ENCODE measurements at places on chromosomes 2 and 18.

DNA sequence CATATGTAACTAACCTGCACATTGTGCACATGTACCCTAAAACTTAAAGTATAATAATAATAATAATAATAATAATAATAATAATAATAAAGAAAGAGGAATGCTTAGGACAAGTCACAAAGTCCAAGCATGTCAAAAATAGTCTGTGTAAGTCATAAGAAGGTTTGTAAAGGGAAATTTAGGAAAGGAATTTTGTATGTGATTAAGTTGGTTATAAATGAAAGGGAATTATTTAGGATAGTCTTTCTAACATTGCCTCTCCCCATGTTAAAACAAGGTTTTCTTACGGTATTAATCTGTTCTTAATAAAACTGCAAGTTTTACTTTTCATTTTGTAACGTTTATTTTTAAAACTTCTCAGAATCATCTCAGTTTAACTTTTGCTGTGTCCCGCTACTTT lies 62.8 kb downstream of the SESTD1 start:
- no peak for DNase-seq

- no peak for DNase-seq
These were observed 93.6 kb downstream of the SH3BP4 start for GRCh38 chr2:235045336-235045972.

GRCh38 chr2:42138163-42139015 lies 30.8 kb upstream of the EML4 start:
- no peak for DNase-seq

- no peak for DNase-seq
These were observed 711.4 kb upstream of the ACVR2A start for GRCh38 chr2:147133286-147133908.

DNA sequence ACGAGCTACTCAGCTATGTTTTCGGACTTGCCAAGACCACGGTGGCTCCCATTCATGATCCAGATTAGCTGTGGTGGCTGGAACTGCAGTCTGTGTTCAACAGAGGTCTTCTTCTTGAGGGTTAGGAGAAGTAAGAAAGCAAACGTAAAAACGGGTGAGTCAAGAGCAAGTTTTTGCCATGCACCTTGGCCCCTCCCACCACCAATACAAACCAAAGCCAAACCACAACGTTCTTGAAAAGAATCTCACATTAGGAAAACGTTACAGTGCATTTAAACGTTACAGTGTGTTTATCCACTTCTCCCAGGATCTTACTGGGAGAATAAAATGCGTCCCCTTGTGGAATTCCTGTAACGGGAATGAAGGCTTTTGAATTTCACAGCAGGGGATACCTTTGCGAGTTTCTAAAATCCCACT lies 725 bp downstream of the FBXO48 start:
- DNase-seq, result peak; percentile 58

- no peak for DNase-seq
These were observed 92.0 kb downstream of the NDUFA10 start for GRCh38 chr2:239932881-239933735.

- DNase-seq, result no peak
These were observed 80.9 kb downstream of the ZEB2 start for GRCh38 chr2:144438801-144439631.

DNA sequence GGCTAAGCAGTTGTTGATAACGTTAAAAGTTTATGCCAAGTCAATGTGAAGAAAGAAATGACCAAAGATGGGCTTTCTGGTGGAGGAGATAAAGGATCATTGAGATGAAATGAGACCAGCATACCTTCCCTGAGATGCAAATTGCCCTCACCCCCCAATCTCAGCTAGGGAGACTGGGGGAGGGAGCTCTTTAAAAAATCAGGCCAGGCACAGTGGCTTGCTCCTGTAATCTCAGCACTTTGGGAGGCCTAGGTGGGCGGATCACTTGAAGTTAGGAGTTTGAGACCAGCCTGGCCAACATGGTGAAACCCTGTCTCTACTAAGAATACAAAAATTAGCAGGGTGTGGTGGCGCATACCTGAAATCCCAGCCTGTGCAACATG lies 30.9 kb upstream of the KCMF1 start:
- DNase-seq, result no peak

- DNase-seq, result no peak
These were observed 1.8 kb upstream of the FAP start for GRCh38 chr2:162245061-162245460.

GRCh38 chr2:202088777-202089176 lies 15.7 kb downstream of the KIAA2012 start:
- no peak for DNase-seq

- no peak for DNase-seq
These were observed 16.5 kb upstream of the PSD4 start for GRCh38 chr2:113157118-113157896.

DNA sequence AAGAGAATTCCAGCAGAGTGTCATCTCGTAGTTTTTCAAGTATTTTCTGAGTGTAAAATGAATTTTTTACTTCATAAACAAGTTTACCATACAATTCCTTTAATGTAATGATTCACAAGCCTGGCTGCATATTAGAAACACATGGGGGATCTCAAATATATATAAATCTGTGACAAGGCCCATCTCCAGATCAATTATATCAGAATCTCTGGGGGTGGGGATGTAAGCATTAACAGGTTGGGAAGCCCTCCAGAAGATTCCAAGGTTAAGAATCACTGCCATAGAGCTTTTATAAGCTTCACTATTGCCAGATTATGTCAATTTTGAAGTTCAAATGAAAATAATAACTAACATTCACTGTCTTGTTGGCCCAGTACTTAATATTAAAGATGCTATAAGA lies 111.2 kb downstream of the BAZ2B start:
- no peak for DNase-seq

GRCh38 chr2:56338232-56338631 lies 154.4 kb downstream of the CCDC85A start:
- no peak for DNase-seq

GRCh38 chr2:49004036-49004626 lies 150.2 kb downstream of the FSHR start:
- DNase-seq, result no peak

- DNase-seq, result no peak
These were observed 12.8 kb upstream of the KIAA2012 start for GRCh38 chr2:202060218-202060617.

DNA sequence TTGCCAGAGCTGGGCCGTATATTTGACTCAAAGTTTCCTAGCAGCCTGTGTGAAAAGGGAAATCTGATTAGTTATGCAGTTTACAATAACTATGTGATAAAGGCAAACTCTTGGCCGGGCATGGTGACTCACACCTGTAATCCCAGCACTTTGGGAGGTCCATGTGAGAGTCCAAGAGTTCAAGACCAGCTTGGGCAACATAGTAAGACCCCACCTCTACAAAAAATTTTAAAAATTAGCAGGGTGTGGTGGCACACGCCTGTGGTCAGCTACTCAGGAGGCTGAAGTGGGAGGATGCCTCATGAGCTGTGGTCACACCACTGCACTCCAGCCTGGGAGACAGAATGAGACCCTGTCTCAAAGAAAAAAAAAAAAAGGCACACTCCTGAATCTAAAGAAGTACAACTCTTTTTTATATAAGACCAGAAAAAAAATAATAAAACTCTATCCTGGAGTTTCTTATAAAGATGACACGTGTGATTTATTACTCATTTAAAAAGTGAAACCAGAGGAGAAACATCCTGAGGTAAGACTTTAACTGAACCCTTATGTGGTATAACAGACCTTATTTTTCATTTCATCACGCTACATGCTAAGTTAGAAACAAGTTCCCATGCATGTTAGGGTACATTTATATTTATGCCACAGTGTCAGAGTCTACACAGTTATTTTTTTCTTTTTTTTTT lies 32.6 kb upstream of the KCMF1 start:
- peak; percentile 63 for DNase-seq

DNA sequence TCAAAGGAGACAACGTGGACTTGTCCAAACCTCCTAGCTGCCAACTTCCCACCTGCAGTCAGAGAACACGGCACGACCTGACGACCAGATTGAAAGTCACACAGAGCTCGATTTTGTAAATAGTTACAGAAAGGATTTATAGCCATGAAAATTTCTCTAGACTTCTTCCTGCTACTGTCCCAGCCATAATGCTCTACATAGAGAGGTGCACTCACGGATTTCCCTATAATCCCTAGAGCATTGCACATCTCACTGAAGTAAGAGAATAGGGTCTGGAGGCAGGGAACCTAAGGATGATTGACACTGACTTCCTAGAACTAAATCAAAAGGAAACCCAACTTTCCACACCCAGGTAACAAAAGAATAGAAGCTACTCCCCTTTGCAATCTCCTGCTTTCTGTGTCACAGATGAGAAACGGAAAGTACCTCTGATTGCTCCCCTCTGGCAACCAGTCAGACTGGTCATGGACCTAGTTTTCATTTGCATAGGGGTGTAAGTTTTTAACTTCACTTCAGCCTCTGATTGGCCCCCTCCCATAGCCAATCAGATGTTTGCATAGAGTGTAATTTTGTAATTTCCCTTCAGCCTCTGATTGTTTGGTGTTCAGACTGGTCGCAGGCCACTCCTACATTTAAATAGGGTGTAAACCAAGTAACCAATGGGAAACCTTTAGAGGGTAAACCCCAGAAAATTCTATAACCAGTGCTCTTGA lies 58.6 kb upstream of the FBXO11 start:
- no peak for DNase-seq

DNA sequence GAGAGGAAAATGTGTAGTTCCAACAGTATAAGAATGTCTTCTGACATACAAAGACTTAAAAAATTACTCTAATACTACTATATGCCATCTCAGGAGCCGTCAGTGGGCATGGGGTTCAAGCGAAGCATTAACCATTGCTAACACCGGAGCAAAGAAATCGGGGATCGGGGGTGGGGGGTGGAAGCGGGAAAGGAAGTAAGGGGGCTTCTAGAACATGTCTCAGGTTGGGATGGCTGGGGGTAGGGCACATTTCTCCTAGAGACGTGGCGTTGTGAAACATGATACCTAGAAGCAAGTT lies 702 bp downstream of the LMAN1 start:
- no peak for DNase-seq

GRCh38 chr18:75374466-75374865 lies 53.0 kb downstream of the SMIM21 start:
- no peak for DNase-seq

GRCh38 chr2:40820319-40820718 lies 368.4 kb upstream of the SLC8A1 start:
- no peak for DNase-seq

- no peak for DNase-seq
These were observed 236.8 kb downstream of the CLIP4 start for GRCh38 chr2:29351916-29352591.

DNA sequence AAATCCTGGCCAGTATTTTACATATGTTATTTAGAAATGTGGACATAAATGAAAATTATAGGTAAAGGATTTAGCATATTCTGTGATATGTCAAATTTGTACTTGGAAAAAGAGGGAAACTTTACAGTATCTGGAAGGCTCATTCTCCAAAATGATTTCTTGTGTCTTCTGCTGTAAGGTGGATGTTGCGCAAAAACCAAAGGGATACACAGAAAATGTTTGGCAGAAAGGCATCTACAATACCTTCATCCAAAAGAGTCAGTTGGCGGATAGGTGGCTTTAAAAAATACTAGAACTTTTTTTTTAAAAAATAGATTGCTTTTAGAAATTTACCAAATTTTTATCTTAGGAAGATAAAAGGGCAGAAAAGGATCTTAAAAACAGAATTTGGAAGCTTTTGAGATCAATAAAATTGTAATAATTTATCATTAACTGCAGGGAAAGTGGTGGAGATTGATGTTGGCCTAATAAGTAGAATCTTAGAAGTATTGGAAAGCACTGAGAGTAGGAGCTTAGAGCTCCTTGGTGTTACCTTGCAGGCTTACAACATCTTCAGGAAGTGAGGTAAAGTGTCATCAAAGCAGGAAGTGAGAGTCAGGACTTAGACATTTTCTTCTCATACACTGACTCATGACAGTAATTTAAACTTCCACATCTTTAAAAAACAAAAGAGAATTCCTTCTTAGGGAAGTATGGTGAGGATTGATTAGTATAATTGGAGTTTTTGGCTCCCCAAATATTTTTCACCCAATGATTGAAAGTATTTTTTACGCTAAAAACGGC lies 2.1 kb downstream of the NABP1 start:
- DNase-seq, result no peak

GRCh38 chr2:127199223-127199622 lies 20.9 kb downstream of the CYP27C1 start:
- DNase-seq, result no peak

- DNase-seq, result no peak
These were observed 59.6 kb downstream of the HDAC4 start for GRCh38 chr2:239341146-239341732.
